Stimulated activated CD8-positive, alpha-beta memory T cell treated with anti-CD3 and anti-CD28 coated beads, Interleukin-15, amount 100 ng/mL, for 24 hours (primary cell): ENCODE measurements at places on chromosomes 13 and 19.

GRCh38 chr13:51549050-51549449 is 35.2 kb upstream of the WDFY2 start:
- DNase-seq, result no peak

GRCh38 chr13:97884707-97885468 is 68.6 kb upstream of the IPO5 start:
- DNase-seq, result no peak

DNA sequence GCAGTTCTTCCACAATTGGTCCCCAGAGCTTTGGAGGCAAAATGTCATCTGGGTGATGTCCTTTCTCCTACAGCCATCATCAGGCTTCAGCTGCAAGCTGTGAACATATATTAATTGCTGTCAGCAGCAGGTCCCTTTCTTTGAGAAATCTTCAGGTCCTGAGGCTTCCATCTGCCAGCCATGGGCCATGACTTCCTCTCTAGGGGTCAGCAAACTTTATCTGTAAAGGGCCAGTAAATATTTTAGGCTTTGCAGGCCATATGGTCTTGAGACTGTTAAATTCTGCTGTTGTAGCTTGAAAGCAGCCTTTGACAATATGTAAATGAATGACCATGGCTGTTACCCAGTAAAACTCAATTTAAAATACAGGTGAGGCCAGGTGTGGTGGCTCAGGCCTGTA is 27.1 kb downstream of the SERP2 start:
- no peak for DNase-seq

DNA sequence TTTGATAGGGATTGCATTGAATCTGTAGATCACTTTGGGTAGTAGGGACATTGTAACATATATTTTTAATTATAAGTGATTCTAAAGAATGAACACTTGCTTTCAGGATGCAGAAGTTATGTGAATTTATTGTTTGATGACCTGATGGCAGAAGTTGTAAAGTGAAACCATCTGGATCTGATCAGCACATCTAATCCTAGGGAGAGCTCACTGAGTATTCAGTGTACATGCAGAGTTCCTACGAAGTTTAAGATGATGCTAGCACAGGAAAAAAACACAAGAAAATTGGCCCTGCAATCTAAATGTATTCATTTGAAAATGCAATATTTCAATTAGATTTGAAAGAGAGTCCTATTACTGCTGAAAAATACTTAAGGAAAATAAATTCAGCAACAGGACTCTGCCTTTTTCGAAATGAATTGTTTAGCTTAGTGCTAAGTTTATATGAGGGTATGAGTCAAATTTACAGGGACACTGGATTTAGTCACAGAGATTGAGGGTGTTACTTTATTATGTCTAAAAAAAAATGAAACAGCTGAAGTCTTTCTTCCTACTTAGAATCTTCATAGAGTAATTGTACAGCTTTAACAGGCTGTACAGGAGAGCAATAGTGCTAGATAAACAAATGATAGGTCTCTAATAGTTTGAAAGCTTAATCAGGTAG is 385.7 kb downstream of the DCT start:
- DNase-seq, result no peak

GRCh38 chr13:28539625-28540286 is 44.8 kb upstream of the FLT1 start:
- no peak for DNase-seq
